ENCODE measurements at places on chromosomes 5 and 9.

GRCh38 chr9:80500300-80500699 is 928.5 kb downstream of the TLE4 start:
- no peak for DNase-seq

DNA sequence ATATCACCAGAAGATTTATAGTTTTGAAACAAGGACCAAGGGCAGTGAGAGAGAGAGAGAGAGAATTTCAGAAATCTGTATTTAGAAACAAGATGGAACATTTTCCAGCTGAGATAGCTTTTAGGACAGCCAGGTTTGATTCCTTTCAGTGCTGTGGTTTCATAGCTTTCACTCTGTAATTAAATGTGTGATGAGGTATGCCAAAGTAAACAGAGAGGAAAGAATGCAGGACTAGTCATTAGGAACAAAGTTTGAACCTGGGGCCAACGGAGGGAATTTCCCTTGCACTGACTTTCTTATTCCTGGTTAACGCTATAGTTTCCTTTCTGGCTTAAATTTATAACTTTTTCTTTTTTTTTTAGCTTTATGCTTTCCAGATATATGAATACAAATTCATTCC is 10.0 kb upstream of the CCL28 start:
- DNase-seq: no peak

GRCh38 chr5:142971303-142972013 is 201.3 kb downstream of the ARHGAP26 start:
- DNase-seq: no peak

DNA sequence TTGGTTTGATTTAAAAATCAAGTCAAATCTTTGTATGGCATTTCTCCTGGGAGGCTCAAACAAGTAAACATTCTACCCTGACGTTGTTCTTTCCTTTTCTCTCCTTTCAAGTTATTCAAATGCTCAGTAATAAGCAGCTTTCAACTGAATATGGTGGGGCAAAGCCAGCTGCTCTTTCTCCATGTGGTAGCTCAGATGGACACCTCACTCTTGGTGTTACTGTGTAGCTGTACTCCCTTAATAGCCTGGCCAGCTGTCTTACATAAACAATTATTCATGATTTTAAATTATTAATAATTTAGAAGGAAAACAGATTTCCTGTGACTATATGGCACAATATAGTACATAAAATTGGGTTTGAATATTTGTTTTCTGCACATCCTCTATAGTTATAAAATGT is 165.2 kb downstream of the PDE4D start:
- no peak for DNase-seq

GRCh38 chr5:77231471-77232138 is 21.1 kb downstream of the PDE8B start:
- no peak for DNase-seq

- no peak for DNase-seq
These were observed 56.5 kb downstream of the SIL1 start for GRCh38 chr5:139141446-139142204.

- no peak for DNase-seq
These were observed 97.8 kb upstream of the SPOCK1 start for GRCh38 chr5:137596941-137597340.

DNA sequence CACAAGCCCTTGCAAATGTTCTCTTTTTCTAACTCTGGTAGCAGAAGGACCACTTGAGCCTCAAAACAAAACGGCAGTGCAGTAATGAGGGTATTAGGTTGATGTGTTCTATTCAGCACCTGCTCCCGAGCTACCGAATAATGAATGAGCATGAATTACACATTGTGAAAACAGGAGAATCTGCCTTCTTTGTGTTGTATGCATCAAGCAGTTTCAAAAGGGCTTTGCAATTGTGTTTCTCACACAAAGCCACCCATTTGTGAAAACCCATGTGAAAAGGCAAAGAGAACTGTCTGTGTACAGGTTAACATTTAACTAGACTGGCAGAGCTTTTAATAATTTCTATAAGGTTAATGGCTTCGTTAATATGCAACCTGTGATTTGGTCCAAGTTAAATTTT is 97.8 kb downstream of the STK32A start:
- no peak for DNase-seq

DNA sequence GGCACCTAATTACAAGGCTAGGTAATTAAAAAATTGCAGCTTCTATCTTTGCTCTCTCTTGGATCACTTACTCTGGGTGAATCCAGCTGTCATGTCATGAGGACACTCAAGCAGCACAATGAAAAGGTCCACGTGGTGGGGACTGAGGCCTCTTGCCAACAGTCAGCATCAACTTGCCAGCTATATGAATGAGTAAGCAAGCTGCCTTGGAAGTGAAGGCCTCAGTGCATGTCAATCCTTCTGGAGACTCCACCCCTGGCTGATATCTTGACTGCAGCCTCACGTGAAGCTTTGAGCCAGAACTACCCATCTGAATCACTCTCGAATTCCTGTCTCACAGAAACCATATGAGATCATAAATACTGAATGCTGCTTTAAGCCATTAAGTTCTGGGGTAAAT is 140.5 kb downstream of the SNX18 start:
- no peak for DNase-seq

GRCh38 chr9:135906291-135907005 is 898 bp downstream of the CAMSAP1 start:
- DNase-seq: no peak

DNA sequence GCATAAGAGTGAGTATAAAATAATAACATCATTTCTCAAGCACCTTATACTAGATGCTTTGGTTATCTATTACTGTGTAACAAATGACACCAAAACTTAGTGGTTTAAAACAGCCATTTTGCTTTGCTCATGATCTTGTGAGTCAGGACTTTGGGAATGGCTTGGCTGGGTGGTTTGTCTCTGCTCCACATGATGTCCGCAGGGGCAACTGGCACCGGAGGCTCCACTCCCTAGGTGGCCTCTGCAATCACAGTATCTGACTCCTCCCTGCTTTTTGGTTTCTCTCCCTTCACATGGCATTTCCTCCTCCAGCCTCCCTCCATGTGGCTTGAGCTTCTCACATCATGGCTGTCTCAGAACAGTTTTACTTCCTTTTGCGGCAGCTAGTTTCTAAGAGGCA is 259.5 kb downstream of the GAS1 start:
- no peak for DNase-seq

- DNase-seq: no peak
These were observed 5.8 kb downstream of the CCDC187 start for GRCh38 chr9:136297766-136298735.

GRCh38 chr5:126937771-126938170 is 92.6 kb downstream of the MARCHF3 start:
- no peak for DNase-seq

DNA sequence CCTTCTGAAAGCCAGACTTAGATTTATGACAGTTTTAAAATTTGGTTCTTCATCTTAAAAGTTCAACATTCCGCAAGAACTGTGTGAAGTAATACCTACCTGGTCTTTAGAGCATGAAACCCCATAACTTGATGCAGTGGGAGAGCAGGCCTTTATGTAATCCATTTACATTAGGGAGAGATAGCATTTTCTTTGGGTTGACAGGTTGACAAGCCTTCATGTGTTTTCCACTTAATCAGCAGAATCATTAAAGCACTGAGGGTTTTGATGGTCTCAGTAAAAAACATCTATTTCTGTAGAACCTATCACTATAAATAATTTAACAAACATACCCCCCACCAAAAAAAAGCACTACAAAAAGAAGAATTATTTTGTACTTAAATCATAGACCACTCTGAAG is 121.6 kb upstream of the KIF2A start:
- no peak for DNase-seq

- DNase-seq: no peak
These were observed 98.3 kb downstream of the F2RL2 start for GRCh38 chr5:76524868-76525267.

GRCh38 chr5:149464796-149465489 is 85.9 kb upstream of the IL17B start:
- DNase-seq: no peak

GRCh38 chr5:72133212-72133990 is 26.1 kb downstream of the MAP1B start:
- DNase-seq: no peak

GRCh38 chr9:137273611-137274320 is 3.8 kb upstream of the TOR4A start:
- peak; percentile 89 for DNase-seq

DNA sequence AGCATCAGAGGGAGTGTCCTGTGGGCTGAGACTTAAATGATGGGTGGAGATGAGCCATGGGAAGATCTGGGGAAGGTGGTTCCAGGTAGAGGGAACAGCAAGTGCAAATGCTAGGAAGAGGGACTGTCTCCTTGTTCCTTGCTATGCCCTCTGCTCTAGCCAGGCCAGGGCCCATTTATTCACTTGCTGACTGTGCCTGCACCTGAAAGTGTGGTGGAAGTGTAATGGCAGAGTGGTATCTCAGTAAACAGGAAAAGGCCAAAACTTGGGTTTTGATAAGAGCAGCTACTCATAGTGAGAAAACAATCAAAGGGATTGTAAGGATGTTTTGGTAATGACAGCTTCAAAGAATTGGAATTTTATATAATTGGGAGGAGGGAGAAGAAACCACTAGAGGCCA is 32.4 kb downstream of the TLE4 start:
- no peak for DNase-seq

DNA sequence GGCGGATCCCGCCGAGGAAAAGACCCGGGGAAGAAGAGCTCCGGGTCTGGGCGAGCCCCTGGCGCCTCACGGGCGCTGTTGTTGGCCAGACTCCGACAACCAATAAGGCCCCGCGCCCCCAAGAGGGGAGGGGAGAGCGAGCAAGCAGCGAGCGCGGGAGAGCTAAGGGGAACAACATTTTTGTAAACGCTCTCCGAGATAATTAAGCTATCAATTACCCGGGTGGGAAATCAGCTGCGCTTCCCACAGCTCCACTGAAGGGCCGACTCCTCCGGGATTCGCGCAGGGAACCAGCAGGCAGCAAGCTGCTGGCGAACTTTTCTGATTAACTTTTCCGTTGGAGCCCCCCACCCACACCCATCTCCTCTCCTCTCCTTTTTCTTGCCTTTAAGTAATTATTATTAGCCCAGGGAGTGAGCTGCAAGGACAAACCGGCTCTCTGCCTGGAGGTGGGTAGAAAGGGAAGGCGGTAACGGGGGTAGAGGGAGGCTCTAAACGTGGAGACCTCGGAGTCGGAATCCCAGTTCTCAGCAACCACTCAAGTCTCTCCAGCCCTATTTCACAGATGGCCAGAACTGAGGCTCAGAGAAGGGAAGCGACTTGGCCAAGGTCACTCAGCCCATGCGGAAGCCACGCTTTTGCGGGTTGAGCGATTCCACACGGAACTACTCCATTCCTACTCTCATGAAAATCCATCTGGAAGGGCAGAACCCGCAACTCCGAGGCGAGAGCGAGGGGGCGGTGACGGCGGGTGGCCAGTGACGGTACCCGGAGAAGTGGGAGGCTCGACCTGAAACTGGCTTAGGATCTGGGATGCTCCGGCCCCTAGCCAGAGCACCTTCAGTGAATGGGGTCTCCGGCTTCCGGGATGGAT is 1.3 kb downstream of the ASTN2 start:
- DNase-seq: no peak

DNA sequence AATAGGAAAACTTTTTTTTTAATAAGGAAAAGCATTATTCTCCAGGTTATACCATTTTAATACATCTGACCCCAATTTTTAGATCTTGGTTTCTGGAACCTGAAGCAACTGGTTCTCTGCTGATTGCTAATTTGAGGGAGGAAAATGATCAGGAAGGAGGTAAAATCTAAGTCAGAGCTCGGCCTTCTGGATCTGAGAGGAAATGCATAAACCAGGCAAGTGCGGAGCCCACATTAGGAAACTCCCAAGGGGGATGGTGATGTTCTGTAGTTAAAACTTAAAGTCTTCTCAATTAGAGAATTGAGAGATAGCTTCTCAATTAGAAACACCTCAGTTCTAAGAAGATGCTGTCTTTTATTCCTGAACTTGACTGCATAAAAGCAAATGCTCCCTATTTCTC is 113.5 kb downstream of the TSSK1B start:
- no peak for DNase-seq

DNA sequence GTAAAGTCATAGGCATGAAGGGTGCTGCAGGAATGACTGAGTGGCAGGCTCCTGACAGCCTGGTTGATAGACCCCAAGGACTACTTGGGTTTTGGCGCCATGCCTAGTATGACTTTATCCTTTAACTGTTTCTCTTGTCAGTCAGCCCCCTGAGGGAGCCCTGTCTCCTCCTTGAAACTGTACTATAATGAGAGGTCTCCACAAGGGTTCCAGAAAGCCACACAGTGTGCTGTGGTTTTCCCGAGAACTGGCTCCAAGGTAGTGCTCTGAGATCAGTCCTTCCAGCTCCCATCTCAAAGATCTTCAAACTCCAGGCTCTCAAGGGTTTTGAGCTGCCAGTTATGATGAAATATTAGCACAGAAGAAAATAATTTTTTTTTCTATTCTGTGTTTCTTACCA is 26.7 kb upstream of the TNC start:
- no peak for DNase-seq

GRCh38 chr5:140159014-140159927 is 15.7 kb upstream of the CYSTM1 start:
- no peak for DNase-seq

DNA sequence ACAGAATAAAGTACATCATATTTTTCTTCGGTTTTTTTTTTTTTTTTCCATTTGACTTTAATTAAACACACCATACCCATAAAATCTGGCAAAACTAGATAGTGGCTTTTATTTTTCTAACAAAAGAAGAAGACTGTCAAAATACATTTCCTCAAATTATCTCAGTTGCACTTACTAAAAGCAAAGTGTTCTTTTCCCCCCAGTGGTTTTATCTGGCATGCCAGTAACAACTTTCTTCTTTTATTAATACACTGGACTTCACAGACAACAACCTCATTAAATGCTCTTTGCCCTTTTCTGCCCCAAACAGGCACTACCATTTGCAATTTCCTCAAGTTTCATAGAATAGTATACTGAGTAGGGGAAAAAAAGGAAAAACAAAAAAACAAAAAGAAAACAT is 1792.3 kb downstream of the EFNA5 start:
- DNase-seq: no peak

- DNase-seq: no peak
These were observed 139.5 kb downstream of the ZNF622 start for GRCh38 chr5:16326137-16326536.

GRCh38 chr5:144832416-144832815 is 661.7 kb downstream of the KCTD16 start:
- DNase-seq: no peak

- DNase-seq: no peak
These were observed 264.1 kb downstream of the MLLT3 start for GRCh38 chr9:20358207-20358606.

- no peak for DNase-seq
These were observed 199.3 kb downstream of the TTLL11 start for GRCh38 chr9:121893786-121894185.
